Activated CD4-positive, alpha-beta memory T cell treated with anti-CD3 and anti-CD28 coated beads for 36 hours (primary cell): ENCODE measurements at places on chromosomes 5 and 9. TPM values are rescaled to one million over a fixed set of nuclear protein-coding genes. Genes with fewer than 3 reads are reported as not detected.

The MARCOL gene
- total RNA-seq, result not detected

The SLC34A3 gene
- total RNA-seq, result not detected

The WHRN gene
- total RNA-seq, result 2.8 TPM

The F2RL1 gene
- 2.3 TPM for total RNA-seq

The RPL37 gene
- 1,873 TPM for total RNA-seq

The ADAMTS6 gene
- total RNA-seq, result 0.44 TPM

The ZBTB5 gene
- total RNA-seq, result 9.3 TPM

The OR1L4 gene
- not detected for total RNA-seq

The PCAT7 gene
- total RNA-seq, result not detected

The CDC20B gene
- not detected for total RNA-seq

The AHRR gene
- total RNA-seq, result 16.8 TPM

The GLDC gene
- total RNA-seq, result 7.1 TPM

The OR1J2 gene
- total RNA-seq, result not detected

The CCDC192 gene
- total RNA-seq, result not detected
